ENCODE measurements at places on chromosomes 5 and 9.

GRCh38 chr5:15807248-15807647 lies 307.3 kb downstream of the FBXL7 start:
- no peak for DNase-seq

GRCh38 chr5:171388816-171389168 lies 1.1 kb downstream of the NPM1 start:
- DNase-seq, result no peak

- DNase-seq, result no peak
These were observed 601.5 kb downstream of the ANXA1 start for GRCh38 chr9:73753171-73753570.

DNA sequence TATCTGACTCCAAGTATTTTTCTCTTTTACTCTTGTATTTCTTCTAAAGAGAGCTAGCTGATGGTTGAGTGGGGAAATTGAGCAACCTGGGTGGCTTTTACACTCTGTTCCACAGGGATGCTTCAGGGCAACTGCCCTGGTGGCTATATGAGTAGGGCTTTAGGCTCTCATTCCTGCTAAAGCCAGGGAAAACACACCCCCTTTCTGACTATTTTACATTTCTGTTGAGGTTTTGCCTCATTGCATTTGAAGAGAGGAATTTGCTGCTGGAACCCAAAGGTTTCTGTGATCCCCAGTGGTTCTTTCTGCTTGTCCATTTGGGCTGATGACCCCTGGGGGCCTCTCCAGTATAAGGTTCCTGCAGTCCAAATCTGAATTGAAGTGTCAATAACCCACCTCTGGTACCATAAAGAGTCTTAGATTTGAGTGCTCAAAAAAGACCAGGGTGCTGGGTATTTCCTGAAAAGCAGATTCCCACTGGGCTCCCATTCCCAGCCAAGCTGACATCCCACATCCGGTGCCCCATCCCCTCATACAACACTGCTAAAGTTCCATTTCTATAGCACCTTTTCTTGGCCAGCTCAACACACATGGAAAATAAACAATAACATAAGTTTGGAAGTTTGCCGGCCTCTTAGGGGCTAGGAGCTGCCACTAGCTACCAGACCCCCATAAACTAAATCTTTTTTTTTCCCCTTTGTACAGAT lies 59.5 kb downstream of the PAPPA start:
- DNase-seq, result no peak

GRCh38 chr5:10699281-10699874 lies 61.7 kb downstream of the DAP start:
- DNase-seq, result no peak

DNA sequence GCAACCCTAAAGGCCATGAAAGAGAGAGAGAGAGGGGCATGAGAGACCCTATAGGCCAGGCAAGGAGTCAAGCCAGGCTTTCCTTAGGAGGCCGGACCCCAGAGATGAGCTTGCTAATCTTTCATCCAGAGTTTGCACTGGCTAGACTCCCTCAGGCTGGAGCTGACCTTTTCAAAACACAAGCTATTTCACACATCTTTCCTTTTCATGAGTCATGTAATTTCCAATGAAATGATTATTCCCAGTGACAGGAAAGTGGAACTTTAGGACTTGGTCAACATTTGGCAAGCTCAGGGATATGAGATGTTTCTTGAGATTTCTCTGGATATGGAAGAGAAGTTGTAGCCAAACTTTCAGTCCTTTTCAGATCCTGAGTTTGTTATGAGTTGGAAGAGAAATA lies 117.7 kb downstream of the TARS1 start:
- DNase-seq, result no peak

All from mesenteric fat pad (tissue), 1 donor.